Stimulated activated CD4-positive, alpha-beta T cell treated with anti-CD3 and anti-CD28 coated beads, Interleukin-4, amount 100 ng/mL, for 24 hours (primary cell): ENCODE measurements at places on chromosomes 1 and 21.

DNA sequence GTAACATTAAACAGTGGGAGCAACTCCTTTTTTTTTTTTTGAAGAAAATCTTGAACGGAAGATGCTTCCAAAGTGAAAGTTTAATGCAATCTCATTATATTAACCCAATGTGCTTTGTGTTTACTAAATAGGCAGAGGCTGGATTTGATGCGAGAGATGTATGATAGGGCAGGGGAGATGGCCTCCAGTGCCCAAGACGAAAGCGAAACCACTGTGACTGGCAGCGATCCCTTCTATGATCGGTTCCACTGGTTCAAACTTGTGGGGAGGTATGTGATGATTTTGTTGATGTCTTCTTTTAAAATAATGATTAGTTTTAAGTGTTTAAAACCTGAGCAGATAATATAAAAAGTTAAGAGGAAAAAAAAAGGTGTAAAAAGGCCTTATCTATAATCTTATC, 74.2 kb upstream of the PGD start:
- DNase-seq: peak; percentile 9

- DNase-seq: peak; percentile 5
These were observed 129.2 kb downstream of the ADAMTS1 start for GRCh38 chr21:26715878-26716506.

- peak; percentile 72 for DNase-seq
These were observed at the start of gene S100A2 for GRCh38 chr1:153565529-153566374. S100A2 (minus strand) TSS chr1:153565844; CDS start chr1:153563877, 1,967 bp downstream.

- no peak for DNase-seq
These were observed 13.9 kb downstream of the DLGAP3 start for GRCh38 chr1:34915521-34915920.

DNA sequence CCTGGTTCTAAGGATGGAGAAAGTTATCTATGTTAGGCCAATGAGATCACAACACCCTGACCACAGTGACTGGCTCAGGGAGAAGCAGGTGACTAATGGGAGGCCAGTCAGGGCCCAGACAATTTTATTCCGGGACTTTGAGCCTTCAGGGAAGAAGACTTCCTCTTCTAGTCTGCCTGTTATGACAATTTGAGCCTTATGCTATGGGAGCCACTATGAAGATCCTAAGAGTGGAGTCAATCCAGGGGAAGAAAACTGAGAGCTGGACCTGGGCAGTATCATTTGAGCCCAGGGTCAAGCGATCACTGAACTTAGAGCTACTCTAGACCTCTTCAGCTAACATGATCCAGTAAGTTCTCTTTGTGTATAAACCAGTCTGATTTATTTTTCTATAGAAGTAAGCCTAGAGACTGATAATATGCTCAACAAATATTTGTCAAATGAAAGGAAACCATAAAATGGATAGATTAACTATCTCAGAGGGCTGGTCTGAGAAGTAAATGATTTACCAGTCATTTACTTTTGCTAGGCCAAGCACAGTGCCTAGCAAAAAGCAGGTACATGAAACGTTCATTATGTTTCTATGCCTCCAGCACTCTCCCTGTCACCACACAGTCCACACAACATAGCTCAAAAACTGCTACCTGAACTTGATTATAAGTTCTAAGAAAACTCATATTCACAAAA, 4.2 kb upstream of the C1orf141 start:
- DNase-seq: no peak

DNA sequence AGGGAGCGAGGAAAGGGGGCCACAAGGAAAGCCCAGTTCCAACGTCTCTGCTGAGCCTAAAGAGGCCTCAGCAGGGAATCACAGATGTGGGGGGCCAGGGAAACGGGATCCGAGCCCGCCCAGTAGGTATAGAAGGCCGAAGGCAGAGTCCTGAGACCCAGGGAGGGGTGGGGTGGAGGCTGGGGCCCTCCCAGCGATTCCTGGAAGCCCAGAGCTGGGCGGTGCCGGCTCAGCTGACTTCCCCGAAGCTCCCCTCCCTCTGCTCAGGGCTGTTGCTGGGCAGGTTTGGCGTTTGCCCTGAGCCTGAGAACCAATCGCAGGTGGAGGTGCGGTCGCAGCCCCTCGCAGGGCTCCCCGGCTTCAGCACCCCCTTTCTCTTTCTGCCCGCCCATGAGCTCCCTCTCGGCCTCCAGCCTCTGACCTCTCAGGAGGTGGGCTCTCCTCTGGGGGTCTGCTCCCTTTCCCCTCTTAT, 12.8 kb downstream of the ADAMTSL4 start:
- DNase-seq: peak; percentile 89

- DNase-seq: no peak
These were observed 43.9 kb downstream of the PIGK start for GRCh38 chr1:77175230-77175844.

DNA sequence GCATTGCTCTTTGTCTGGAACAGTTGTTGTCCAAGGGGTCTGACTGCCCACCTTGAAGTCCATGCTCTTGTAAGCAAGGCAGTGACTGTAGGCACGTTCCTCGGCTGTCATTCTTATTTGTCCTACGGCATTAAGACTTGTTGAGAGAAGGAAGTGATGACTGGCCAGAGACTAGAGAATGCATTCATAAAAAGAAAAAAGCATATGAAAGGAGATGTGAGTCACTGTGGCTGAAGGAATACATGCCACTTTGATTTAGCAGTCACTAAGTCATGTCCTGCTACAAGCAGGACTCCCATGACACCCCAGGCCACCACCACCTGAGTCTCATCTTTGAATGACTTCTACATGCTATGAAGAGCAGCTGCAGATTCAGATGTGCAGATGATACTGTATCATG, 50.5 kb downstream of the CNN3 start:
- DNase-seq: no peak

DNA sequence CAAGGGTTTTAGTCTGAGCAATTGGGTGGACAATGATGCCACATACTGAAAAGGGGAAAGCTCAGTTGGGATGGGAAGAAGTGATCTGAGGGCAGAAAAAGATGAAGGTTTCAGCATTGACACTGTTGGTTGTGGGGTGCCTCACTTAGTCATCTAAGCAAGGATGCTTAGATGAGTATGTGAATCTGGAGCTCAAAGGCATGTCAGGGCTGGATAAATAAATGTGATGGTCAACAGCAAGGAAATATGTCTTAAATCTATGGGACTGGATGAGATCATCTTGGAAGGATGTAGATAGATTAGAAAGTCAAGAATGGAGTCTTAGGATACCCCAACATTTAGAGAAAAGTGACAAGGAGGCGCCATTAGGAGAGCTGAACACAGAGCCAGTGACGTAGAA, 114.6 kb downstream of the ZBTB18 start:
- no peak for DNase-seq

- DNase-seq: no peak
These were observed 5.8 kb downstream of the ITPKB start for GRCh38 chr1:226733304-226733703.

DNA sequence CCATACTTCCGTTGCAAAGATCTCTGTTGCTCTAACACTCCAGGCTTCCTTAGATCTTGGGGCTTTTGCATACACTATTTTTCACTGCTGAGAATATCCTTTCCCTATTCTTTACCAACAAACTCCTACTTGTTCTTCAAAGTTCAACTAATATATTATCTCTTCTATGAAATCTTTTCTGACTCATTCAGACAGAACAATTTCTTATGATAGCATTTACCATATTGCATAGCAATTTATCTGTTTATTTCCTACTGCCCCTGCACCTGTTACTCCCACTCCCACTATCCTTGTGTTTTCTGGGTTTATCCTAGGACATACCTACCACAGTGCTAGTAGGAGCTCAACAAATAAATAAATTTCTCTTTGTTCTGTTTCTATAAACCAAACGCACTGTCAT, 11.0 kb downstream of the GADD45A start:
- no peak for DNase-seq

- DNase-seq: no peak
These were observed 7.5 kb upstream of the RAB3B start for GRCh38 chr1:51997974-51998382.

DNA sequence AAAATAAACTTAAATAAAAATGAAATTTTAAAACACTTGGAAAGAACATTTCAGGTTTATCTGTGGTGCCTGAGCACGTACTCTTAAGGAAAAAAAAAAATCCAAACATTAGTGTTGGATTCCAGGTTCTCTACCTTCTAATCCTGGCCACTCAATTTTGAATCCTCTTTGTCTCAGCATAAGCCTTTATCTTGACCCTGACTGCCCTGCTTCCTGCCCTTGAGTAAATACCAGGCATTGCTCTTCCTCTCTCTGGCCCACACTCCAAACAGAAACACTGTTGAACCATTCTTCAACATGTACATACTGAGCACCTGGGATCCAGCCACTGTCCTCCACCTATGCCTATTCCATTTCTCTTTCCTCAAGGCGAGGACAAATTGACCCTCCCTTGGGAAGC, 11.4 kb upstream of the VANGL1 start:
- no peak for DNase-seq

DNA sequence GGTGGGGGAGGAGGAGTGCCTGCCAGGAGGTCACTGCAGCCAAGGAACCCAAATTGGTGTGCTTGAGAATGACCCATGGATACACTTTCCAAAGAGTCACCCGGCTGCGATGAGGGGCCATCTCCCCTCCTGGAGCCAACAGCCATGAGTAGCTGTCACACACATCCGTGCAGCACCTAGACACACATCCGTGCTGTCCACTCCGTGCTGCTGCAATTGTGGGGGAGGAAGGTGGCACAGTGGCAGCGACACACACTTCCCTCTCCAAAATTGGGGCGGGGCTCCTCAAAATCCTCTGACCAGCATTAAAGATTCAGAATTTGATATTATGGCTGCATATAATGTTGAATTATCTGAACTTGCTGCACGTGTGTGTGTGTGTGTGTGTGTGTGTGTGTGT, 15.8 kb downstream of the TP73 start:
- no peak for DNase-seq

DNA sequence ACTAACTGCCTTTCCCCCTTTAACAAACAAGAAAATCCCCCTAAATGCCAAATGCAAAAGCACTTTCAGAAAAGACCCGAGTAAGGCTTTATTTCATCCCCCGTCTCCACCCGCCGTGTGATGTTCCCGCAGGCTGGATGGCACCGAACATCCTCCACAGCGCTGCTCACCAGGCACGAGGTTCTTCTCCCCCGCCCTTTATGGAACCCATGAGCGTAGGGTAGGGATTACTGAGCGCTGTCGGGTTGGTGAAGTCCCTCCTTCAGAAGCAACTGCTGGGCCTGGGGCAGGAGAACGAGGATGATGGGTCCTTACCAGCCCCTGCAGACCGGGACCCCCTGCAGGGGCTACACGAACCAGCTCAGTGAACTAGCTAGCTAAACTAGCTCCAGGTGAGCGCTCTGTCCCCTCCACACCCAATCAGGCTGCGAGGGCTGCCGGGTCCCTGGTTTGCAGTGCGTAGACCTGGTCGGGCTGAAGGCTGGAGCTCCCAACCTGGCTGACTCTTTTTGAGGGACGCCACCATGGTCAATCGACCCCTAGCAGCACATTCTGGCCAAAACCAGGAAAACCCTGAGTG, 80.4 kb downstream of the ITPKB start:
- no peak for DNase-seq

DNA sequence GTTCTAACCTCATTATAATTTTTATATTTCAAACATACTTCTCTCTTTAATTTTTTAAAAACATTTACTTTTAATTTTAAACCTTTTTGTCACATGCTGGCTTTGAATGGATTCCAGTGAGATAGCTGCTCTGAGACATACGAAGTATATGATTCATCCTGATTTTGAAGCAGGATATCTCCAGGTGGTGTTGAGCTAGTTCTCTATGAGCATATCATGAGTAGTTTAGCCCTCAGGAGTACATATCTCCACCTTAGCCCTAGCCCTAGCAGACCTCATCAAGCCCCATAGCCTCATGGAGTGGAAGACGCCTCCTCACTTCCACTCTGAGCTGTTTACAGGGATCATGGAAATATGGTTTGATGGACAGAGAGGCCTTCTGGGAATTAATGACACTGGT, 183.2 kb upstream of the C21orf91 start:
- DNase-seq: no peak
